ENCODE measurements at places on chromosomes 7 and 10. TPM values are rescaled to one million over a fixed set of nuclear protein-coding genes. Genes with fewer than 3 reads are reported as not detected.

- DNase-seq = no peak
These were observed 40.0 kb downstream of the VOPP1 start for GRCh38 chr7:55532150-55532917.

GRCh38 chr10:29372920-29373319, 84.0 kb downstream of the LYZL1 start:
- DNase-seq = no peak

- no peak for DNase-seq
These were observed 100.2 kb downstream of the MMRN2 start for GRCh38 chr10:86857128-86857721.

- DNase-seq = no peak
These were observed 113.2 kb downstream of the NRBF2 start for GRCh38 chr10:63246356-63246755.

DNA sequence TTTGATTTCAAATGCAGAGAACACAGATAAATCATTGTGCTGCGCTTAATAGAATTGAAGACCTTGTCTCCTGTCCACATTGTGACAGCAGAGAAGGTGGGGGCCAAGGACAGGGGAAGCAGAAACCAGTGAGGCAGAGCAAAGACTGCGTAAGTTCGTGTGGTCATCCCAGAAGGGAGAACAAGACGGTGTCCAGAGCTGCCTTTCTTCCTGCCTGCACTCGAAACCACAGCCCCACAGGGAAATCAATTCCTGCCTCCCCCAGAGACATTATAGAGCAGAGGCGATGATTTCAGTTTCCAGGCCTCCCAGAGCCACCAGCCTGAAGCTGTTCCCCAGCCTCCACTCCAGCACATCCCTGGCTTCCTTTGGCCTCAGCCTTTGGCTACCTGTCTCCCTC, 39.7 kb upstream of the UCN3 start:
- no peak for DNase-seq

PTN gene
- polyA plus RNA-seq = 44.9 TPM

- DNase-seq = no peak
These were observed 78.7 kb downstream of the ARHGAP21 start for GRCh38 chr10:24645022-24645421.

All from forelimb muscle (tissue), 1 donor.